ENCODE measurements at places on chromosomes 6 and 20.
A peak's percentile ranks its signal among the peaks of the same experiment; 100 is the strongest.

DNA sequence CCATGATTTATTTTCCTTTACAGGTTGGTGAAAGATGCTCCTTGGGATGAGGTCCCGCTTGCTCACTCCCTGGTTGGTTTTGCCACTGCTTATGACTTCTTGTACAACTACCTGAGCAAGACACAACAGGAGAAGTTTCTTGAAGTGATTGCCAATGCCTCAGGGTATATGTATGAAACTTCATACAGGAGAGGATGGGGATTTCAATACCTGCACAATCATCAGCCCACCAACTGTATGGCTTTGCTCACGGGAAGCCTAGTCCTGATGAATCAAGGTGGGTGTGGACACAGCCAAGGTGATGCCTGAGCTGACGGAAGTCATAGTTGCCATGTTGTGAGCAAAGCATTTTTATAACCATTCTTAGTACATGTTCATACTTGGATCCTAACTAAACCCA is 34.6 kb upstream of the CALHM6 start:
- DNase-seq: no peak

DNA sequence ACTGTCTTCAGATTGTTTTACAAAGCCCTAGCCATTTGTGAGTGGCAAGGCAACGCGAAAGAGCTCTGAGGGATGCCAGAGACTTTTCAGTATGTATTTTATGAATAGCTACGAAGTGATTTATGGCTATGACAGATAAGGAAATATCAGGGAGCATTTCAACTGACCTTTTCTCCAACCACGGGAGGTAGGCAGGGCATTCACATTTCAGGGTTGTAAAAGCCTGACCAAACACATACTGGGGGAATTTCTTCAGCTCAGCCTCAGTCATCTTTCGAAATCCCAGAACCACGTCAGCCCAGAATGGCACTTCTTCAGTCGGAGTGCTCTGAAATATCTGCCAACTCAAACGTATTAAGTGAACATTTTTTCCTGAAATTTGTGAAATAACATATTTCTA is 10.8 kb downstream of the DDO start:
- DNase-seq: no peak

DNA sequence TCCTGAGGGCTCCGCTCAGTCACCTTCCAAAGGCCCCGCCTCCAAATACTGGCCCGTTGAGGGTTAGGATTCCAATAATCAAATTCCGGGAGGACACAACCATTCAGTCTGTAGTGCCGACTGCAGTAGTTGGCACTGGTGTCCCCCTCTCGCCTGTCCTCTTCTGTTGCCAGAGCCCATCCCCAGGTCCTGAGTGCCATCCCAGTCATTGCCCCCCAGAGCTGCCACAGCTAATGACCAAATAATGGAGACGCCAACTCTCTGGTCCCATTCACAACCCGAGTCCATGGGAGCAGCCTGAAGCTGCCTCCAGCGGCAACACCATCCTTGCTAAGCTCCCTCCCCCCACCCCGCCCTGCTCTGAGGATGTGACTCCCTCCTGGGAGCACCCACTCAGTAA is 115.9 kb downstream of the JPH2 start:
- no peak for DNase-seq

GRCh38 chr6:89894169-89894568 is at the start of gene GJA10:
GJA10 (plus strand) TSS chr6:89894469; CDS start chr6:89894469, 0 bp downstream.
- DNase-seq: no peak

- DNase-seq: no peak
Observed at GRCh38 chr20:48261398-48261910, 476.2 kb upstream of the SULF2 start.

DNA sequence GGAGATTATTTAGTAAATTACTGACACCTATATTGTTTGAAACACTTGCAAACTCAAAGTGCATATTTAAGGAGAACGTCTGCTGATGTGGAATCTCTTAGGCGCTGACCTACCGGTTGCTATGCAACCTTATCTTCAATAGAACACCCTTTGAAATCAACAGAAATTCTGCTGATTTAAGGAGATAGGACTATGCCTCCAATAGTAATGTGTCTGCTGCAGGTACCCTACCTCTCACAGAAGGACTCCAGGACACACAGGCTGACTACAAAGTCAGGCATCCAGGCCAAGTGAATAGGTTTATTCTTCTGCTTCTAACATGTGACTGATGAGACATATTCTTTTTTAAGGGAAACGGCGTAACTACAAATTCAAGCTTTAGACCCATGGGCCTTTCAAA is 311.7 kb downstream of the CBLN4 start:
- DNase-seq: no peak

- no peak for DNase-seq
Observed at GRCh38 chr6:69155467-69155866, 520.4 kb downstream of the ADGRB3 start.

DNA sequence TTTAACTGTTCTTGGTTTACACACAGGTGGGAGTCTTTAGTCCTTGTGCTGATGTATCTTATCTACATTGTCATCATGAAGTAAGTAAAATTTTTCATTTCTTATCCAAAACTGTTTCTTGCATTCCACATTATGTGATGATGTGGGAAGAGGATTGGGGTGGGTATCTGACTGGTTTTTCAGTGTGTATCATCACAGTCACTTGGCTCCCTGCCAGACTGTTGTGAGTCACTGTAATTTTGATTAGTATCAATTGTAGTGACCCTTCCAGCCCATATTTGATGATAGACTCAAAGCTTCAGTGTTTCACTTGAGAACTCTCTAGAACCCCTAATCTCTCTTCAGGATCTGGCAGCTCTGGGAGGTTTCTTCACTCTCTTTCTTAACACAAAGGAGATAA is 84.5 kb upstream of the RIN2 start:
- no peak for DNase-seq

DNA sequence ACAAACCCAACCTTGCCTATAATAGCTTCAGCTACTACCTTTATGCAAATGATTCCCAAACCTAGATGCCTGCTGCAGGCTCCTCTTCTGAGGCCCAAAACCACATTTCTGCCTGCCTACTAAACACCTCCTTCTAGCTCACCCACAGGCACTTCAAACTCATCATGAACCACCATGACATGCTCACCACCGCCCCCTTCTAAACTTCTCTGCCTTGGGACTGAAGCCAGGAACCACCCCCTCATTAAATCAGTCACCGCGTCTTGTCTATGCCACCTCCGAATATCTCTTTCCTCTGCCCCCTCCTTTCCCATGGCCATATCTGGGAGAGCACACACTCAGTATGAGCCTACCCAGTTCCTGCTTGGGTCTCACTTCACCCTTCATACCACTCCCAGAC is 101.2 kb downstream of the SNAP25 start:
- no peak for DNase-seq

DNA sequence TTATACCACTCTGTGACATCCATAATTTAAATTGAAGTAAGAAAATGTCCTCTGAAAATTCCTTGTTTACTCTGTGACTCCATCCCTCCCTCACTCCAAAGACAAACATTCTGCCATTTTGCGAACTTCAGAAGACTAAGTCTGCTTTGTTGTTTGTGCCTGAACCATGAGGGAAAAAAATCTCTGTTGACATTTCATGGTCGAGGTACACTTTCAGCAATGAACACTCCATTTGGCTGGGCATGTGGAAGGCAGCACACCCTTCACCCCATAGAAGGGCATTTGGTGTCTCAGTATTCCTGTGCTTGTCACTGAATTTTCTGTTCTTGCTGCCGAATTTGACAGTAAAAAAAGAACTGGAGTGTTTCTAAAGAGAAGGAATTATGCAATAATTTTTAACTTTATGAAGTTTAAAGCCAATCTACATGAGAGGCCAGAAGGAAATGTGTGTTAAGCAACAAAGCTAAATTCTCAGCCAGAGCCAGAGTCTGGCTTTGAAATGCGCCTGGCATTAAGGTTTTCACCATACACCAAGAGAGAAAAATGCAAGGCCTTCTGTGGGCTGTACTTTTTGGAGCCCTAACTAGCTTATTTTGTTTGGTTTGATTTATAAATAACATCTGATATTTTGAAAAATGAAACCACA is 4.7 kb upstream of the PBOV1 start:
- no peak for DNase-seq

DNA sequence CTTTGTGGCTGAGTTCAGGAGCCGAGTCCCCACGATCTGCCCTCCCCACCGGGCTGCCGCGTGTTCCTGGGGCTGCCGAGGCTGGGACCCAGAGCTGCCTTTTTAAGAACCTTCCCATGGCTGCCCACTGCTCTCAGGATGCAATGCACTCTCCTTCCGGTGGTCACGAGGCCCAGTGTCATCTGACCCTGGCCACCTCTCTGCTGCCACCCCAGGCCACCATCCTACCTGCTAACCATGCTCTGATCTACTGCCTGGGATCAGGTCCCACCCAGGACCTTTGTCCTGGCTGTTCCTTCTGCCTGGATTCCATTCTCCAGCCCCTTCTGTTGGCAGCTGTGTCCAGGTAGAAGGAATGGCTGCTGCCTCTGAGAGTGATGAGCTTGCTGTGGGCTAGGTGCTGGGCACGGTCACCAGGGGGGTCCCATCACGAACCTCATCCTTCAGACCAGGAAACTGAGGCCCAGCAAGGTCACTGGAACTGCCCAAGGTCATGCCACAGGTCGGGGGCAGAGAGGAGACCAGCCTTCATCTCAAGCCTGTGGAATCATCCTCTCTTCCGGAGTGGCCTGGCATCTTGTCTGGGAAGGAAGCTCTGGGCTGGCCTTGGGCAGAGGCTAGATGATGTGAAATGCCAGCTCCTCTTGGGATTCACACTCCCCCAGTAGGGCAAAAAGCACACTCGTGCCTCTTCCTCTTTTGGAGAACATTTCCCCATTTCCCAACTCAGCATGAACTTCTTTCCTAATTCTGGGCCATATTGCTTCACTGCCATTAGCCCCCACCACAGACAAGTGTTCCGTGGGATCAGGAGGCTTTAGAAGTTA is 20.5 kb downstream of the PCK1 start:
- no peak for DNase-seq

DNA sequence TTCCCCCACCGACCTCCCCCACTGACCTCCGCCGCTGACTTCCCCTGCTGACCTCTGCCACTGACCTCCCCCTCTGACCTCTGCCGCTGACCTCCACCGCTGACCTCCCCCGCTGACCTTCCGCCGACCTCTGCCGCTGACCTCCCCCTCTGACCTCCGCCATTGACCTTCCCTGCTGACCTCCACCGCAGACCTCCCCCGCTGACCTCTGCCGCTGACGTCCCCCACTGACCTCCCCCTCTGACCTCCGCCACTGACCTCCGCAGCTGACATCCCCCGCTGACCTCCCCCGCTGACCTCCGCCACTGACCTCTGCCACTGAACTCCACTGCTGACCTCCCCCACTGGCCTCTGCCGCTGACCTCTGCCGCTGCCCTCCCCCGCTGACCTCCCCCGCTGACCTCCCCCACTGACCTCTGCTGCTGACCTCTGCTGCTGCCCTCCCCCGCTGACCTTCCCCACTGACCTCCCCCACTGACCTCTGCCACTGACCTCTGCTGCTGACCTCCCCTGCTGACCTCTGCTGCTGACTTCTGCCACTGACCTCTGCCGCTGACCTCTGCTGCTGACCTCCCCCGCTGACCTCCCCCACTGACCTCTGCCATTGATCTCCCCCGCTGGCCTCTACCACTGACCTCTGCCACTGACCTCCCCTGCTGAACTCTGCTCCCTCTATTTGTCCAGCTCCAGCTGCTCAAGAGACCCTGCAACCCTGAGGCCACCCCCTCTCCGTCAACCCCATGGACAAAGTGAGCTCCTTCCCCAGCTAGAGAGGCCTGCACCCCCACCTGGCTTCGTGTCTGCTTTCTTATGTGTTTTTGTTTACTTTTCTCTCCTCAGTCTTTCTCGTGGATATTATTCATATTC is 91.4 kb upstream of the AFDN start:
- no peak for DNase-seq

DNA sequence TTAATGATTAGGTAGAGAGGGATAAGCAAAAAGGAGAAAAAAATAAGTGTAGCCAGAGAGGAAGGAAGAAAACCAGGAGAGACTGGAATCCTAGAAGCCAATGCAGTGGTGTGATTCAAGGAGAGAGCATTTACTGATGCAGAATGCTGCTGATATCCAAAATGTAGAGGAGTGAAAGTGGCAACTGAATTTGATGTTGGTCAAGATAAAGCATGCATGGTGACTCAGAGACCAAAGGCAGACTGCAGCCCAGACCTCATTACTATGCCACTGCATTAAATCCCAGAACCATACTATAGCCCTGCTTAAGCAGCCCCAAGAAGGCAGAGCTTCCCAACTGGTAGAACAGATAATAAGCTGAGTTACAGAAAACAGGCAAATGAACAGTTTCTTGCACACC is 15.8 kb downstream of the KLHL32 start:
- no peak for DNase-seq

- DNase-seq: no peak
Observed at GRCh38 chr20:47761482-47762047, 23.7 kb downstream of the SULF2 start.

GRCh38 chr20:8018958-8019245 is 659 bp downstream of the TMX4 start:
- DNase-seq: peak; percentile 83

- DNase-seq: no peak
Observed at GRCh38 chr6:24905483-24905882, 30.3 kb downstream of the RIPOR2 start.

DNA sequence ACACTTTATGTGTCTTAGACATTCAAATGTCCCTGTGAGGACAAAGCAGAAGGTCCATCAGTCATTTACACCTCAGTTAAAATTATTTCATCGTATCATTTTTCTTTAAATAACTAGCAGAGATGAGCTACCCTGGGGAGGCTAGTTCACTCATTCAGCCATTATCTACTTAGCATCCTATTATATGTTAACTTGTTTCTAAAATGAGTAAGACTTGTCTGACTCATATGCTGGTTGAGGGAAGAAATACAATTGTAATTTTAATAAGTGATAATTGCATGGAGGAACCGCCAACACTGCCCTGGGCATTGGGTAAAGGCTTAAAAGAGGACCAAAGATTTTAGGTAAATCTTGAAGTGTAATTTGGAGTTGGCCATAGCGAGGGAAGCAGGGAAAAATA is 12.4 kb upstream of the PTPRK start:
- DNase-seq: no peak

GRCh38 chr6:69673298-69673697 is 123.5 kb downstream of the LMBRD1 start:
- DNase-seq: no peak

DNA sequence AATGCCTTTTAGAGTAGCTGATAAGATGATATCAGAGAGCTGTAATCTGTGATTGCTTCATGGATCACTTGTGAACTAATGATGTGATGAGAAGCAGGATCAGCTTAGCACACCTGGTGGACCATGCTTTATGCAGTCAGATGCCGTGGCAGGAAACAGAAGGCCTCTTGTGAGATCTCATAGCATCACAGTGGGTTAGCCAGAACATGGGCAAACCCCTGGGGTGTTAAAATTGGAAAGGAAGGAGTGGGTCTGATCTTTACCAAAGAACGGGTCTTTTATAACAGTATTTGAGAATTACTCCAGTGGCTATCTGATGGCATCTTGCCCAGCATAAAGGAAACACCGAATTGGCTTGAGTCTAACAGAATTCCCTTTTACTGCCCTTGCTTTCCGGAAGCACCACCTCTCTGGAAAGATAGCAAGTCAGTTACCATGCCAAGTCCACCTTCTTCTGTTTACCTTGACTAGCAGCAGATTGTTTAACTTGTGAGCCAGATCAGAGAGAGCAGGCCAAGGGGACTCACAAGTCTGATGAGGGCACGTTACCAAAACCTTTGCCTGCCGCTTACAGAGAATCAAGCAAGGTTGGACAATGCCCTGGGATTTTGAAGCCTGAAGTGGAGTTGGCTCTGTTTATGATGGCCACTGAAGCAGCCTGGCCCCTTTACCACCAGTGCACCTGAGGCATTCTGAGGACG is 20.9 kb upstream of the SRF start:
- no peak for DNase-seq

Data from BE2C (cell line).